WERI-Rb-1 (cell line): ENCODE measurements at places on chromosomes 6 and 20.

DNA sequence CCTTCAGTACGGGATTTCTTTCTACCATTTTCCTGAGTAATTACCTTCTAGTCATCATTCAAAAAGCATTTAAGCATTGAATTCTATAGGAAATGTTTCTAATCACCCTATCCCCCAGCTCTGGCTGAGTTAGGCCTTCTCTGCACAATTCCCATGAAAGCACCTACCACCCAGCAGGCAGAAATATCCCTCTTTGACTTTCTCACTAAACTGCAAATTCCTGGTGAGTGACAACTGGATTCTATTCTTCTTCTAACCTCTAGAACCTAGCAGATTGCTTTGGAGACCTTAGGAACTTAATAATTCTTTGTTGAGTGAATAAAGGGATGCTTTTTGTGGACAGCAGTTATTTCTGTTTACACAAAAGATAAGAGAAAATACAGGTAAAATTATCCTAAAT lies 328.7 kb downstream of the LAMA2 start:
- no peak for DNase-seq

DNA sequence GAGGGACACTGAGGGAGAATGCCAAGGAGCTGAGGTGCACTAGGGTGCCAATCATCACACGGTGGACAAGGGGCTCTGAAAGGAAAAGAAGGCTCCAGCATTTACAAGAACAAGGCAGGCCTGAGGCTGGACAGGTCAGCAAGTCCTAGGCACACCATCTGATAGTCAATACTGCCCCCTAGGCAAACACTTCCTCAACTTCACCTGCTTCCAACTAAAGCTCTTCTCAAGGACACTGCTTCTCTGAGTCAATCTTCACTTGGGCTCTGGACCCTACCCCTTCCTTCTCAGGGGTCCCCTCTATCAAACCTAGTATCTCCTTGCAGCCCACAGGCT lies 37.7 kb upstream of the SLC4A11 start:
- DNase-seq, result peak; percentile 54

DNA sequence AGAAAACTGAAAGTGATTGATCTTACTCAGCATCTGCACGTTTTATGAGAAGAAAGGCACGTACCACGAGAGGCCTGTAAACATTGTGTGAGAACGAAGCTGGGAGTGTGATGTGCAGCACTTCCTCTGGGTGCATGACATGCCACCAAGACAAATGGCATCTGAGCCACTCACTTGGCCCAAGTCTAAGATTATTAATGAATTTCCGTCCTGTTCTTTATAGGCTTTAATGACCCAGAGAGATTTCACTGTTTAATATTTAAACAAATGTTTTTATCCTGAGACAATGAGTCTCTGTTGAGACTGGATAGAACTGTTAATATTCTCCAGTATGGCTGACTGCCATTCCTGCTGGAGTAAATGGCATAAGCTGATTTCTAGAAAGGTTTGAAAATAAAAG lies 172.6 kb upstream of the PHACTR1 start:
- DNase-seq, result no peak

- peak; percentile 52 for DNase-seq
Observed at GRCh38 chr6:31356216-31356945, 598 bp downstream of the HLA-B start.

GRCh38 chr20:53154540-53154939 lies 182.4 kb downstream of the TSHZ2 start:
- no peak for DNase-seq

DNA sequence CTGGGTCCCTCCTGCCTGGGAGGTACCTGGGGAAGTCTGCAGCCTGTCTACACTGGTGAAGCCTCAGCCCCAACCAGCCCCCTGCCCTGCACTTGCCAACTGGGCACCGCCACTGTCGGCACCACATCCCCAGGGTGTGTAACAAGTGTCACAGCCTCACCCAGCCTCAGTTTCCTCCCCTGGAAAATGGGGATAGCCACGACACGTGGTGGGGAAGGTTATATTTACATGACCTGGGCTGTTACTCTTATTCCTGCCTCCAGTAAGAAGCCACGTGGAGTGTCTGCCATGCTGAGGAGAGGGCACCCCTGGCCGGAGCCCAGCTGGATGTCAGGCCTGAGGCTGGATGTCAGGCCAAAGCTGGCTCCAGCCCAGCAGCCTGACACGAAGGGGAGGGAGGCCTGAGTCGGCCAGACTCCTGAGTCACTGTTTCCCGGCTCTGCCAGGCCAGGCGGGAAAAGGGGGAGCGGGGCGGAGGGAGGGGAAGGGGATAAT lies 44.9 kb downstream of the SNAI1 start:
- DNase-seq, result peak; percentile 28

- no peak for DNase-seq
Observed at GRCh38 chr20:36796875-36797274, 23.3 kb upstream of the DSN1 start.

- no peak for DNase-seq
Observed at GRCh38 chr6:25570578-25570977, 81.4 kb upstream of the SCGN start.

DNA sequence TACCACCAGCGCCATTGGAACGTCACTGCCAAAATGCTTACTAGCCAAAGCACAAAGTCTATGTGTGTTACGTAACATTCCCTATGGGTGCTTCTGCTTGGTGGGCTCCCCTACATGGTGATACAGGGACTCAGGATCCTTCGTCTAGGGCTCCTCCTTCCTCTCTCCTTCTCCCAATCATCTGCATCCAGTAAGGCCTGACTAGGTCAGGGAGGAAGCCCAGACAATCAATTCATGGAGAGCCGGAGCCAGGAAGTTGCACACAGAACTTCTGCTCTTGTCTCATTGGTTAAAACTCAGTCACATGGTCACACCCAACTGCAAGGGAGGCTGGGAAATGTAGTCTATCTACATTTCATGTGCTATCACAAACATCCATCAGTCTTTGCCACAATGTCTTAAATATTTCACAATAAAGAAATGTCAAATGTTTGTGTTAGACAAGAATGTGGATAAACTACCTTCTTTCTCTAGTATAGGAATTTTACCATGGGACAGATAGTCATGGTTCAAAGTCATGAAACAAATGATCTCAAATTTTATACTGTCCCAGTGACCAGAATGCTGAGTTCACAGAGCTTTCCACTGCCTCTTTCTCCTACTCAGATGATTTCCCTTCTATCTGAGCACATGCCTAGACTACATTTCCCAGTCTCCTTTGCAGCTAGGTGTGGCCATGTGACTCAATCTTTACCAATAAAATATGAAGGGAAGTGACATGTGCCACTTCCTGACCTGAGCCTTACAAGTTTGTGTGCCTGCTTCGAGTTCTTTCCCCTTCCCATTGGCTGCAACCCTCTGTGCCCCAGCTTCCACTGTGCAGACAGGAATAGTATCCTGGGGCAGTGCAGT lies 9.3 kb upstream of the KCNK15 start:
- DNase-seq, result peak; percentile 66

DNA sequence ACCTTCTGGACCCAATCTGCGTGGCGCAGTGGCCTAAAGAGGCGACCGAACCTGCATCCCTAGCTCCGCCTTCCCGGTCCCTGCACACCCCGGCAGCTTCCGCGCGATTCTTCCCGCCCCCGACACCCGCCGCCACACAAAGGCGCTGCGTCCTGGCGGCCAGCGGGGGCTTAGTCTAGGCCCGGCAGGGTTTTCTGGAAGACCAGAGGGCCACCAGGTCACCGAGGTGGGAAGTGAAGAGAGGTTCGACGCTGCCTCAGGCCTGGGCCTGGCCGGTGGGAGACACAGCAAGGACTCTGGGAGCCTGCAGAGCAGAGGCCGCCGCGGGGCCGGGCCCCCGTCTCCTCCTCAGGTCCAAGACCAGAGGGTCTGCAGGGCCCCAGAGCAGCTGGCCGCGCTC lies 154.9 kb downstream of the OR2B2 start:
- DNase-seq, result no peak

- no peak for DNase-seq
Observed at GRCh38 chr6:28968476-28968875, 36.6 kb downstream of the ZNF311 start.
